NCI-H2227 treated with DMSO at 0.1 percent for 48 hours (cell line): ENCODE measurements at places on chromosomes 1 and 21.

DNA sequence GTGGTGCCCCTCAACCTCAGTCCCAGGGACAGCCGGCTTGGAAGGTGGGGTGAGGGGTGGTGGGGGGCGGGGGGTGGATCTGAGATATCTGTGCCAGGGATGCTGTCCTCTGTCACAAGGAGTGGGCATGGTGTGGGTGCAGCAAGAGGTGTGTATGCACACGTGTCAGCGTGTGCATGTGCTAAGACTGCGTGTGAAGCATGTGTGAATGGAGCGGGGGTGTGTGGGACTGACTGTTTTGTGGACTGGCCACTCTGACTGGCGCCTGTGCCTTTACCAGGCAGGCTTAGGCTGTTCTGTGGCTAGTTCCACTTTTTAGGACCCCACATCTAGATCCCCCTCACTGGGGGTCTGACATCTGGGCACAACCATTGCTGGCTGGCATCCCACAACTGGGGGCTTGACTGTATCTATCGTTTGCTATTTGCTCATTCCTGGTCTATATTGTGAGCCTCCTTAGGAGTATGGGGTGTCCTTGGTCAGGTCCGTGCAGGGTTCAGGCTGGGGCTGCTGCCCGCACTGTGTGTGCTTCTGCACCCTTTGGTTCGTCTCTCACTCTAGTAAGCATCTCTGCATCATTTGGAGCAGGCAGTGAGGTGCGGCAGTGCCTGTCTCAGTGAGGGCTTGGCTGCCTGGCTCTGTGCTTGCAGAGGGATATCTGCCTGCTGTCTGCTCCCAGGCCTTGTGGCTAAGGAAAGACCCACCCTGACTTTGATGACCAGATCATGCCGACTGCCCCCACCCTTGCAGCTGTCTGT, 1.9 kb downstream of the AMPD2 start:
- DNase-seq, result no peak

- DNase-seq, result no peak
Measured at GRCh38 chr1:19074361-19074901, 118.0 kb upstream of the IFFO2 start.

DNA sequence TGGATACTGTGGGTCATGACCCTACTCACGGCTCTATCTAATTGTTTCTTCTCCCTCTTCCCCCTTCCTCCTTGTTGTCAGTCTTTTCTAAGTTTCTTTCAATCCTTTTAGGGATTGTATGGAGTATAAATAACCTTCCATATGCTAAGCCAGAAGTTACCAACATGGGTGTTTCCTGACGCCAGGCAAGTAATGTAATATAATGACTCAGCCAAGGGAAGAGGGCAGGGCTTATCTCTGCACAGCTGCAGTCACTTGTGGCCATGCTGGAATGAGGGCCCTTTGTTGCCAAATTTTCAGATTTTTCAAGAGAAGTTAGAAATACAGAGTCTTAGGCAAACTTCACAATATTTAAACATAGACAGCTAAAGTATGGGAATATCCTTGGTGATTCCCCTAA, 194.6 kb downstream of the ST6GALNAC3 start:
- DNase-seq, result peak; percentile 12

DNA sequence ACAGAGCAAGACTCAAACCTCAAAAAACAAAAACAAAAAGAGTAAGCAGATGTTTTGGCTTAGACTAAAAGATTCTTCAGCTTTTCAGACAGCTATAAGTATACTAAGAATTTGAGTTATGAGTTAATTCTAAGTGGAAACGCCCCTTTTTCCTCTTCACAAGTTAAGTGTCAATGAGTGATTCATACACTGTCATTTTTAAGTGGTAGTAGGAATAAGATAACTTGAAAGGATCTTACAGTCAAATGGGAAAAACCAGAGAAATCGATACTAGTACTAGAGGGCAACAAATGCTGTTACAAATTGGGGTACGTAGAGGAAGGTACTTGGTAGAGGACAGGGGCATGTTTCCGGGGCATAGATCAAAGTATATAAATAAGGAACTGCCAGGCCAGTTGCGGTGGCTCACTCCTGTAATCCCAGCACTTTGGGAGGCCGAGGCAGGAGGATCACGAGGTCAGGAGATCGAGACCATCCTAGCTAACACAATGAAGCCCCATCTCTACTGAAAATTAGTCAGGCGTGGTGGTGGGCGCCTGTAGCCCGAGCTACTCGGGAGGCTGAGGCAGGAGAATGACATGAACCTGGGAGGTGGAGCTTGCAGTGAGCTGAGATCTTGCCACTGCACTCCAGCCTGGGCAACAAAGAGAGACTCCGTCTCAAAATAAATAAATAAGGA, 7.4 kb downstream of the H3-3A start:
- DNase-seq, result no peak

- DNase-seq, result no peak
Measured at GRCh38 chr1:117527566-117528102, 78.2 kb upstream of the TENT5C start.
